ENCODE measurements at places on chromosomes 5 and 9.

- DNase-seq: no peak
Measured at GRCh38 chr9:84296146-84296843, 44.3 kb downstream of the SLC28A3 start.

- no peak for DNase-seq
Measured at GRCh38 chr9:87127978-87128614, 180.8 kb upstream of the GAS1 start.

GRCh38 chr9:28134446-28134976 lies 561.2 kb upstream of the C9orf72 start:
- DNase-seq: no peak

- no peak for DNase-seq
Measured at GRCh38 chr5:72618708-72619107, 111.5 kb upstream of the ZNF366 start.

- no peak for DNase-seq
Measured at GRCh38 chr5:154218786-154219185, 28.3 kb downstream of the GALNT10 start.

DNA sequence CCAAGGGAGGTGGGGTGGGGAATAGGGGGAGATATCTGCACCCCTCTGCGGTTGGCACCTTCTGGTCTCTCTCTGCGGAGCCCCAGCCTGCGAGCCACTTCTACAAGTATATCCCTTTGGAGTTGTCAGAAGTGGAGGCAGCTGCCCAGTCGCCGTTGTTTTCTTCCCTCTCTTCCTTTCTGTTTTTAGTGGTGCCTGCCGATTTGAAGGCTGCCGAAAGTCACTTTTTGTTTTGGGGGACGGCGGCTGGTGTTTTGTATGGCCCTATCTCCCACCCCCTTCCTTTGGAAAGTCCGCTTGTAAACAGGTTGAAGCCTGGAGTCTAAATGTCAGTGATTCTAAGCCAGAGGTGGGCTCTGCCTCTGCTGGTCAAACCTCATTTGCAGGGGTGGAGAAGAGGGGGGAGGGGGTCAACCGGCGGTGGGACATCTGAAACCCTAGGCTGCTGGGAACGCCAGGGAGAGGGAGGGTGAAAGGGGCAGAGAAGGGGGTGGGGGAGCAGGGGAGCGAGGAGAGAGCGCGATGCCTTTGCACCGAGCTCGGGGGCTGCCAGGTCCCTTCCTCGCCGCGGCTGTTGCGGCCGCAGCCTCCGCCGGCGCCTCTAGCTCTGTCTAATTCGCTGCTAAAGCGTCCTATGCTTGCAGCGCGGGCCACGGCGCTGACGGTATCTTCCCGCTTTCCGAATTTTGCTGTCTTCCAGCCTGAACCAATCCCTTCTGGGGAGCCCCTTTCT lies at the start of gene FGF10:
TSS of gene FGF10 (minus strand) at position 331 of the 733 bp plus-strand sequence. CDS start 738 bp downstream, outside the sequence.
- DNase-seq: no peak

GRCh38 chr5:160330212-160330611 lies 17.8 kb upstream of the CCNJL start:
- DNase-seq: no peak

DNA sequence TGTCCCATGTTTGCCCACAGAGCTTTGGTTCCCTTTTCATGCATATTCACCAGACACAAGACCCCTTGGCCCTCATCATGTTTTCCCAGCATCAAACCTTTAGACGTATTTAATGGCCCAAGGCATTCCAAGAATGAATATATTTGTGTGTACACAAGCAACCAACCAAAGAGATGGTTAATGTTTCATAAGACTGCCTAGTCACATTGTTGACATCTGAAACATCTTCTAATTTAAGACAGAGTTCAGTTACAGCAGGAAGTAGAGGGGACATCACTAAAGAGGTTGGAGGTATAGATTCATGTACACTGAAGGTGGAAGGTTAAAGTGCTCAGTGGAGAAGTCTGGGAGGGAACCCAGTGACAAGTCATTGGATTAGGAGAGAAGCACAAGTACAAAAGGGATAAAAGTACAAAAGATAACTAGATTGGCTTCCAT lies 49.1 kb downstream of the SUSD1 start:
- DNase-seq: no peak

DNA sequence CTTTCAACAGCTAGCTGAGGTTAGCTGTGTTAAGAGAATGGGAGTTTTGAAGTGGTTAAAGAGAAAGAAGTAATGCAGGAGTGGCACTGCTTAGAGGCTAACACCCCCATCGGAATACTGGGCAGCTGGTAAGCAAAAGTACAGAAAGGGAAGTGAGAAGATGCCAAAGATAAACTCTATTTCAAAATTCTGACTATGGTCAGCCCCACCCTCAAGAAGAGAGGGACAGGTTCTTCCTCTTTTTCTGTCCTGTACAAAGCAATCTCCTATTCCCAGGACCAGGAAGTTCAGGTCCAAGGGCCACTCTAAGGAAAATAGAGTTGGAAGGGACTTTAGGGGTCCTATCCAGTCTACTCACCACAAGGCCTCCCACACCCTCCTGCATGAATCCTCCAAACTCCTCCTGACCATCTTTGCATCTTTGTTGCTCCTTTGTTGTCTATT lies 45.9 kb upstream of the JAK2 start:
- DNase-seq: peak; percentile 21

- DNase-seq: no peak
Measured at GRCh38 chr5:6752236-6752635, 39.0 kb downstream of the TENT4A start.

- DNase-seq: peak; percentile 76
Measured at GRCh38 chr5:163915481-163915961, 410.1 kb downstream of the MAT2B start.

GRCh38 chr5:14775857-14776256 lies 95.7 kb downstream of the ANKH start:
- DNase-seq: no peak

DNA sequence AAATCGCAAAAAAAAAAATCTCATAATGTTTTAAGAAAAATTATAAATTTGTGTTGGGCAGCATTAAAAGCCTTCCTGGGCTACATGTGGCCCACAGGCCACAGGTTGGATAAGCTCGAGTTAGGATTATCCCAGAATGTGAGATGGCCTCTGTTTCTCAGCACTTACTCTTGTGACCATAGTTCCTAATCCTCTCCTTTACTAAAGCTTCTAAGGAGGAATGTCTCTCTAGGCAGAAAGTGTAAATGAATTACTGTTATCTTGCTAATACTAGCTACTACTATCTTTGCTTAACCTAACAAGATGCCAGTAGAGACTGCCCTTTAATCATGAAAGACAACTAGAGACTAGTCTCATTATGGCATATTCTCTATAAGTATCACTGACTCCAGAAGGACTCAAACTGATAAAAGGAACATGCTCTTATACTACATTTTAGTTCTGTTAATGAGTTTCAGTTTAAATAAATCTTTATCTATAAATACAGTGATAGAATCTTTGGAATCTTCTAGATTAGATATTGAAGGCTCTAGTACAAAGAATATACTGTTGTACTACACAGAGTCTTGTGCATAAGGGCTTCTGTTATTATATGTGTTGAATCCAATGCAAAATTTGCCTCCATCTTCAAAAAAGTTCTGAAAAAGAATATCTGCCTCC lies 13.8 kb downstream of the INVS start:
- DNase-seq: no peak

DNA sequence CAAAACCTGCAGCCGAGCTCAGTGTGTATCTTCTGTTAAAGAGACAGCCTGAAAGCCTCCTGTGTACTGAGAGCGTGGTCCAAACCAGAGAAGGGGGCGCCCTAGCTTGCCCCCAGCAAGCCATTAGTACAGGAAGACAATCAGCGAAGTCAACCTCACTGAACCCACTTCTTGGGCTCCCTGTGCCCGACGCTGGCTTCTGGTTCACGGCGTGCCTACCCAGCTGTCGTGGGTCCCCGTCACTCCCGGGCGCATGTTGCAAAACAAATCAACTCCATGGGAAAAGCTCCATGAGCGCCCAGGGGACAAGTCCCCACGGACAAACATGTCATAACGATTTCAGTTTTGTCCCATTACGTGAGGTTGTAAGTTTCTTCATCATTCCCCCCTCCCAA lies 326.9 kb downstream of the SH3GL2 start:
- no peak for DNase-seq

DNA sequence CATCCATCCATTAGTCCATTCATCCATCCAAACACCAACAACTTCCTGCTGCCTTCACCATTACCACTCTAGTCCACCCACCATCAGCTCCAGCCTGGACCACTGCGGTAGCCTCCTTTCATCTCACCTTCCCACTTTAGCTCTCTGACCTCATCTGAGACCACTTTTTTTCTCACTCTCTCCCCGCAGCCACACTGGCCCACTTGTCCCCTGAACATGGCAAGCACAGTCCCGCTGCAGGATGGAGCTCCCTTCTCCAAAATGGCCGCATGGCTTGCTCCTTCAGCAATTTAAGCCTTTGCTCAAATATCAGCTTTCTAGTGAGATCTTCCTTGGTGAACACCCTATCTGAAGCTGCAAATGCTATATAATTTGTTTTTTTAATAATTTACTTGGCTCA lies 11.1 kb downstream of the CSF1R start:
- DNase-seq: no peak

DNA sequence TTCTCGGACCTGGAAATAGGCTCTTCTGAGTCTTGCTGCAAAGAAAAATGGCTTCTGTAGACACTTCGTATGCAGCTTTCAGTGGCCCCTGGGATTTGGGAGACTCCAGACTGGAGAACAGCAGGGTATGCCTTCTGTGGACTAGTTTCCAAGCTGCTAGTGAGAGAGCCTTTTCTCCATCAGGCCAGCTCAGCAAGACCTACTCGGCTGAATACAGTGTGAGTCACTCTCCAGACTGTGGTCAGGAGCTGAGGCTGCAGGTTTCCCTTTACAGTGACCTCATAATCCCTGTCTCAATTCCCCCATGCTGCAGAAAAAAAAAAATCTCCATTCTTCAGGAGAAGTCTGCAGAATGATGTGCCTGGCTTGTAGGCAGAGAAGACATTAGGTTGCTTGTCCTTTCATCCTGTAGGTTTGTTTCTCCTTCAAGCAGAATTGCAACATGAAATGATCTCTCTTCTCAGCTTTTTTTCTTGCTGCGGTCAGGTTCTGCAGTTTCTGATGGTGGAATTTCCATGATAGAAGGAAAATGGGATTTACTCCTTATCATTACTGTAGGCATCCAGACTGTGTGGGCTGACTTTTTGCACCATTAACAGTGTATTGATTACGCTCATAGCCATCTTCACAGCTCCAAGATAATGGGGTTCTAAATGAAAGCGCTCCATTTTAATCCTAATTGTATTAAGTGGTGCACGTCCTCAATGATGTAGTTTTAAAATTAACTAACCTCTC lies 78.3 kb upstream of the TNFSF8 start:
- DNase-seq: no peak

GRCh38 chr5:91219803-91220371 lies 163.2 kb downstream of the ARRDC3 start:
- DNase-seq: no peak

GRCh38 chr5:88130211-88130815 lies 138.3 kb downstream of the TMEM161B start:
- DNase-seq: no peak

DNA sequence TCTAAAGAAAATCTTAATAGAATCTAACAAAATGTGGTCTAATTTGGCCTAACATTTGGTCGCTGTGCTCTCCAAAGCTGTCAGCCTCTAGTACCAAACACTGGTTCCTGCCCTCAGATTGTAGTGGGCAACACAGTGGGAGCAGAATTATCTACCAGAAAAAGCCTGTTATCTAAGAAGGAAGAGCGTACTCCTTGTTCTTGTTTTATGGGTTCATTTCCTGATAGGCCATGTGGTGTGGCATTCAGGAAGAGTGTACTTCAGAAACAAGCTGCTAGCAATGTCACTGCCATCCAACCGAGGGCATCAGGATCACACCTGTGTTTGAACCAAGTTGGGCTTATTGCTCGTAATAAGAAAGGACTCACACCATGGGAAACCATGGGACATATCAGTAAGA lies 487.9 kb upstream of the DAP start:
- no peak for DNase-seq

DNA sequence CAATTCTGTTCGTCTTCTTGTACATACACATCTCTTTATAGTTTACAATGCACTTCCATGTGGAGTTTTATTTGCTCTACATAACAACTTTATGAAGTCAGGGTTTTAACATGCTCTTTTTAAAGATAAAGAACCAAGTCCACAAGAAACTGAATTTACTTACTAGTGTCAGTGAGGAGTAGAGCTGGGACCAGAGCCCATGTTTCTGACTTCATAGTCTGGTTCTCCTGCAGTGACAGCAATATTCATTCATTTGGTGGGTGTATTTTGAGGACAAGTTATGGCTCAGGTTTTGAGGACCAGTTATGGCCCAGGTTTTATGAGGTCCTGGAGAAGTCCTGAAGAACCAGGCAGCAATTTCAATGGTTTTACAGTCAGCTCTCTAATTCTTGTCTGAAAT lies 481.9 kb upstream of the TNC start:
- DNase-seq: no peak
